ENCODE measurements at places on chromosomes 16 and 17.

GRCh38 chr16:87160234-87160636 is 157.0 kb downstream of the C16orf95 start:
- no peak for DNase-seq

DNA sequence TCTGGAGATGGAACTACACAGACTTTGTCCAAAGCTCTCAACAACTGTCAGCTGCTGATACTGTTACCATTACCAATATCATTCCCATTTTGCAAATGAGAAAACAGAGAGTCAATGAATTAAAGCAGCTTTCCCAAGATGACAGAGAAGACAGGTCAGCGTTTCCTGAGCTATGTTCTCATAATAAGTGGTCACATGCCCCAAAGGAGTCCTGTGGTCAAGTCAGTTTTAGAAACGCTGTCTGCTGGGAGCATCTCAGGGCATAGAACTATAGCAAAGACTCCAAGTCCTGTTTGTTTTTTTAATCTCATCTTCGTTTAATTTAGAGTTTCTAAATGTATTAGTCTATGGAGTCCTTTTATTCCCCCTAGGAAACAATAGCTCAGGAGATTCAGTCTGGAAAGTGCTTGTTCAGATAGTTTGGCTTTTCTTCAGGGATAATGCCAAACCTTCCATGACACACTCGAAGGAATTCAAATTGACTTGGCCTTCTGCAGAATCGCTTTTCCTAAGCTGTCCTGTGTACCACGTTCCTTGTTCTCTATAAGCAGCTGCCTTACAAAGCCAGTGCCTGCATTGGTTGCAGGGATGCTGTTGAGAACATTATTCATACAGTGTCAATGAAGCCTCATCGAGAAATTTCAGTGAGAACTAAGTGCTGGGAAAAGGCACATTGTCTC is 12.1 kb downstream of the CCDC42 start:
- DNase-seq, result no peak

GRCh38 chr17:82237746-82238471 is 9.1 kb downstream of the SLC16A3 start:
- DNase-seq, result no peak

DNA sequence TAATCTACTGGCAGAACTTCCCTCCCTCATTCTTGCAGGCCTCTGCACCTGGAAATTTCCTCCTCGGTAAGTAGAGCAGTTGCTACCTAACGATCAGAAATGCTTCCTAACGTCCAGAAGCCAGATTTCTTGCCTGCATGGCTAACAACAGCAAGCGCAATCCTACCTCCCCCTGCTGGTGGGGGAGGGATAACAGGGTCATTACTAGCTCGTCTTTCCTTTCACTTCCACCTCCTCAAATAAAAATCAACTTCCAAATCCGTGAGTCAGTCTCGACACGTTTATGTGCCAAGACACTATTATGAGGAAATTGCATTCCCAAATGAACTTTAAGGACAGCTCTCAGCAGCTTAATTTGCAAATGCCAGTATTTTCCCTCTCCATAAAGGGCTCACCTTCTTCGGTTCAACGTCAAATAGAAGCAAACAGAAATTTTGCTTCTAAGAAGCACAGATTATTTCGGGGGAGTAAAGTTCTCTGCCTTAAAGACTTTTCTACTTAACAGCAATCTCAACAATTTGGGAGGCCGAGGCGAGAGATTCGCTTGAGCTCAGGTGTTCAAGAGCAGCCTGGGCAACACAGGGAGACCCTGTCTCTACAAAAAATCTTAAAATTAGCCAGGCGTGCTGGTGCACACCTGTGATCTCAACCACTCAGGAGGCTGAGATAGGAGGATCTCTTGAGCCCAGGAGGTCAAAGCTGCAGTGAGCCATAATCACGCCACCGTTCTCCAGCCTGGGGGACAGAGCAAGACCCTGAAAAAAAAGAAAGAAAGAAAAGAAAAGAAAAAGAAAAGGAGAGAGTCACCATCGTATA is 188.6 kb upstream of the PSMD7 start:
- peak; percentile 45 for DNase-seq

DNA sequence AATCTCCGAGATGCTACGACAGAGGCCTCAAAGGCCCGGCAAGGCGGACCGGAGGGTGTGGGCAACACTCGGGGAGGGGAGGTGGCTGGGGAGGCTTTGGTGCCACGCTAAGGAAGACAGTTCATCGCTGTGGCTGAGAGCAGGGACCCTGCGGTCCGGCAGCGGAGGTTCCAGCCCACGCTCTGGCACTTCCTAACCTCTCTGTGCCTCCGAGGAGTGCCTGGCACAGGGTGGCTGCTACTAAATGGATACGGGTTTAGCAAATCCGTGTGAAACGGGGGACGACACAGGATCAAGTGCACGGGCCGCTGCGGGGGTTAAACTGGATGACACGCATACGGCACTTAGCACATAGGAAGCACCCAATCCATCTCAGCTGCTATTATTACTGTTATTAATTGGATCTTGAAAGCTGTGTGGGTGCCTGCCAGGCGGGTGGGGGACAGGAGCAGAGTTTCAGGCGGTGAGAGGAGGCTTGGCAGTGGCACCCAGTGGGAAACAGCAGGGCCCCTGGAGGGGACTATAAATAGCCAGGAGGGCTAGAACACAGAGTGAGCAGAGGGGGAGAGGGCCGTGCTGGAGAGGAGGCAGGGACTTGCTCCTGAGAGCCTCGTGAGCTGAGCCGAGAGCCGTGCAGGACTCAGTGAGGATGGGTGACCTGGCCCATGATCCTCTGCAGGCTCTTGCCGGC is 45.0 kb downstream of the ABR start:
- no peak for DNase-seq

DNA sequence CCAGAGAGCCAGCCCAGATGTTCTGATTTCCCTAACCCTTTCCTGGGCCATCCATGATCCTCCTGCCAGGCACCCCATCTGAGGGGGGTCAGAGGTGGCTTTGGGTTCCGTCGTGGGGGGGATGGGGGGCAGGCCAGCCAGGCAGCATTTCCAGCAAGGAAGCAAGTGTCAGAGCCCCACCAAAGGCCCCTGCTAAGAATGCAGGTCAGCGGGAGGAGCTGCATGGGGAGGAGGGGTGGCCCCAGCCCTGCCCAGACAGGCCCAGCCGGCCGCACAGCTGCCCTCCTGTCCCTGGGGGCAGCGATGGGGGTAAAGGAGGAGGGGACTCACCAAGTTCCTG is 2.3 kb upstream of the SCRN2 start:
- no peak for DNase-seq

DNA sequence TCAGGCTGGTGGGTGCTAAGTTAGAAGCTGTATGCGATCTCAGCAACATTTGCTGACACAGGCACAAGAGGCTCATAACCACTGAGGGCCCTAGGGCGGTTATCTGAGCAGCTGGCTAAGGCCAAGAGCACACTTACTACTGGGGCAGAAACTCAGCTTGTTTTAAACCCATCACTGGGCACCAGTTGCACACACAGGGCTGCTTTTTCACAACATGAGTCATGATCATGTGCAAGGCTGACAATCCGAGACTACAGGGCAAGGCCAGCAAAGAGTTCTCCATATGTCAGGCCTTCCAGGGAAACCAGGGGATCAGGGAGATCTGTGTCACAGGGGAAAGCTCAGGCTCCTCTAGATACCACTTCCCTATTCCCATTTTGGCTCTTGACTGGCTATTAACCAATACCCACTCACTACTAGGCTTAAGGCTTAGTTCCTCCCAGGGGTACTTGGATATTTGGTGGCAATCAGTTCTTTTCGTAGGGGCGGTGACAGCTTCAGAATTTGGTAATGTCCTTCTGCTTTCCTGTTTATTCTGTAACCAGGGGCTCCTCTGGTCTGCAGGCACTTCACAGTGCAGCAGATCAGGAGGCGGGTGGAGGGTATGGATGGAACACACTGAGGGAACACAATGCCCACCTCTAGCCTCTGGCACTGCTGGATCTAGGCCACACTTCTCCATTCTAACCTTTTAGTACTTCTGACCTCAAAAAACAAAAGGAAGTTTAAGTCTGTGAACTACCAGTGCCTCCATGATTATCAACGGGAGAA is 44.9 kb upstream of the ERN1 start:
- no peak for DNase-seq

GRCh38 chr17:17017343-17018014 is 24.8 kb upstream of the MPRIP start:
- no peak for DNase-seq

GRCh38 chr16:68046106-68046505 is 23.0 kb downstream of the DUS2 start:
- no peak for DNase-seq

GRCh38 chr16:85428168-85428898 is 184.8 kb upstream of the GSE1 start:
- peak; percentile 52 for DNase-seq

- DNase-seq, result no peak
Measured at GRCh38 chr17:2723505-2723996, 12.0 kb upstream of the CLUH start.

DNA sequence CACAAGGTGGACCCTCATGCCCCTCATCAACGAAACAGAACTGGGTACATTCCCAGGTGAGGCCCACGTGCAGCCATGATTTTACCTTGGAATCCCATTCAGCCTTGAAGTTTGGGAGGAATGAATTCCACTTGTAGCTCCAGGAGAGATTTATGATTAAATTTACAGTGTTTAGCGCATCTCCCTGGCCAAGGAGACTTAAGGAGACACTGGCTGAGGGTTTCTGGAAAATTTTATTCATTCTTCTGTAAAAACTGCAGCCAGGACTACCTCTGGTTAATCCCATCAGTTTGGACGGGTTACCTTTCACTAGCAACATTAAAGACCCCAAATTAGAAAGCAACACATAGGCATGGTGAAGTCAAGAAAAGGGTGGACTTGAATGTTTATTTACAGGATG is 87.2 kb upstream of the SMURF2 start:
- DNase-seq, result no peak

- no peak for DNase-seq
Measured at GRCh38 chr17:45834471-45835396, 9.9 kb upstream of the SPPL2C start.

DNA sequence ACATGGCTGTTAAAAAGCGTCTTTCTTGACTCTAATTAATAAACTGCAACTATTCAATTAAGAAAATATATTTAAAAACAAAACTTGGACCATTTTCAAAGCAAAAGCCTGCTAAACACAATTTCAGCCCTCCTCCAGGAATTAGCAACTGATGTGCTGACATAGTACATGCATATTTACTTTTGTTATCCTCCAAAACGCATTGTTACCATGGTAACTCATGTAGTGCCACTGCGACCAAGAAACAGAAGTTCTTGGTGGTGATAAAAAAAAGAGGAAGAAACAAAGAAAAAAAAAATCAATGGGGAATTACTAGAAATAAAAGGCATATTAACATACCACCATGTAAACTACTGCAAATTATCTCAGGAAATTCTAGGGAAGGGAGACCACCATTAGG is 793.4 kb upstream of the CDH8 start:
- DNase-seq, result no peak

GRCh38 chr16:27690608-27691007 is 140.7 kb downstream of the KATNIP start:
- DNase-seq, result peak; percentile 17

DNA sequence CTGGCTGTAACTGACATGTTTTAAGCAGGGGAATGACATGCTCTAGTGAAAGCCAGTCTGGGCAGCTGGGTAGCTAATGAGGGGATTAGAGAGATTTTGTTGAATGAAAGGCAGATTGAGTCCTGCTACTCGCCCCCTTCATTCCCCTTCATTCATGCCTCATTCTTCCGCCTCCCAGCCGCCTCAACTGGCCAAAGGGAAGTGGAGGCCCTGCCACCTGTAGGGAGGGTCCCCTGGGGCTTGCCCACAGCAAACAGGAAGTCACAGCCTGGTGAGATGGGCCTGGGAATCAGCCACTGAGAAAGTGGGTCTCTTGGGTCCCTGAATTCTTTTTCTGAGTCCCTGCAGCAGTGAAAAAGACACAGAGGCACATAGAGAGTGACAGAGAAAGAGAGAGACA is 1.1 kb upstream of the CD19 start:
- DNase-seq, result no peak

DNA sequence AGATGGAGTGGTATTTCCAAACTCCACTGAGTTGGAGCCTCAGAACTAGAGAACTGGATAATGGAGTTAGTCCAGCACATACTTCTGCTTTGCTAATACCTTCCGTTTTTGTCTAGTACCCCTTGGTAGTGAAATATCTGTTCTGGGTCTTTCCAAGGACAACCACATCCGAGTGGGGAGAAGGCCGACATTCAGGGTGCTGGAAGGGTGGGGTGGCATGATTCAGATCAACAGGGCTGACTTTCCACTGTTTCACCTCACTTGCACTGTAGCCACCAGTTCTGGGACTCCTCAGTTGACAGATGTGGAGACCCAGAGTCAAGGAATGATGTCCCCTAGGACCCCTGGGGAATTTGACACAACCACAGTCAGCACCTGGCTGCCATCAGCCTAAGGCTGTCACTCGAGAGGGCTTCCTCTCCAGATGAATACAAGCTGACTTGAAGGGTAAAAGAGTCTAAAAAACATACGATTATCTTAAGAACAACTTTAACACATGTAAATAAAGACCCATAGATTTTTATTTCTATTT is 84.8 kb upstream of the HNF1B start:
- no peak for DNase-seq

All from activated CD4-positive, alpha-beta T cell treated with anti-CD3 and anti-CD28 coated beads, Interleukin-2, Interleukin-4, amounts not matched to agents 100 ng/mL and 50 ng/mL, durations not matched to agents 16 hours and 8 hours (primary cell).